ENCODE measurements at places on chromosomes 11 and 22.

DNA sequence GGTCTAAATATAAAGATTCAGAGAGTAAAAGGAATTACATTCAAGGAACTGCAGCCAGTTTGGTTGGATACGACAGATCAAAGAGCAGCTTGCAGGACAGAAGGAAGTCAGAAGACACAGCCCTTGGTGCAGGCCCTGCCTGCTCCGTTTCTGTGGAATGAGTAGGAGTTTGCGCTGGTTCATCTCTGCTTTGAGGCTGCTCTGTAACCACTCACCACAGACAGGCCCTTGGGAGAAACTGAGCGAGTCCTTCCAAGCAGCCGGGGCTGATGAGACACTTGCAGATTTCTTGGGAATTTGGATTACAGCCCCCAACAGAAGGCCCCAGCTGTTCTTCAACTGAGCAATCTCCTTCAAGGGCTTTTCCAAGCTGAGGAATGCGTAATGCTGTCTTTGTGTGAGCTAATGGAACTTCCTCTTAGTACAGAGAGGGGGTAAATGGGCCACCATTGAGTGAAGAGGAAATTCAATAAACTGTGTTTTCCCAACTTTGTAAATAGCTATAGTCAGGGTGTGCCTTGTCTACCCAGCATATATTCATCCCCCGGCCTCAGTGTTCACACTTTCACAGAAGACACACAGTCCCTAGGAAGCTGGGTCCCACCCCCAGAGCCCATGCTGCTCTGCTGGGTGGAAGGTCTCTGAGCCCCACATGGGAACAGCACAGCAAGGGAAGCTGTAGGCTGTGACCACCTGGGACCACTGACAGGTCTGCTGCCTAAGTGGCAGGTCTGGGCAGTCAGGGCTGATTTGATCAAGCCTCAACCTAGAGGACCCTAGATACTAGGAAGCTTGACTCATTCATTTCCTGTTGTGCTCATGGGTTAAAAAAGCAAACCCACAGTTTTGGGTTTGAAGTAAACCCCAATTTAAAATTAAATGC is 16.6 kb downstream of the IL10RA start:
- DNase-seq: no peak

DNA sequence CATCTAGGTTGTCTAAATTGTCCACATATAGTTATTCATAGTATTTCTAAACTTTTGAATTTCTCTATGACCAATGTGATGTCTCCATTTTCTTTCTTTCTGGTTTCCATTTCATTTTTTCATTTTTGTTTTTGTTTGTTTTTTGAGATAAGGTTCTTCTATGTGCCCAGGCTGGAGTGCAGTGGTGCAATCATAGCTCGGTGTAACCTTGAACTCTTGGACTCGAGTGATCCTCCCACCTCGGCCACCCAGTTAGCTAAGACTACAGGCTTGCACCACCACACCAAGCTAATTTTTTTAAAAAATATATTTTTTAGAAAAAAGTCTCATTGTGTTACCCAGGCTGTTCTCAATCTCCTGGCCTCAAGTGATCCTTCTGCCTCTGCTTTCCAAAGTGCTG is 8.2 kb downstream of the GSTT4 start:
- DNase-seq: no peak

- DNase-seq: no peak
These were observed 392.2 kb upstream of the CCDC179 start for GRCh38 chr11:23252426-23252825.

DNA sequence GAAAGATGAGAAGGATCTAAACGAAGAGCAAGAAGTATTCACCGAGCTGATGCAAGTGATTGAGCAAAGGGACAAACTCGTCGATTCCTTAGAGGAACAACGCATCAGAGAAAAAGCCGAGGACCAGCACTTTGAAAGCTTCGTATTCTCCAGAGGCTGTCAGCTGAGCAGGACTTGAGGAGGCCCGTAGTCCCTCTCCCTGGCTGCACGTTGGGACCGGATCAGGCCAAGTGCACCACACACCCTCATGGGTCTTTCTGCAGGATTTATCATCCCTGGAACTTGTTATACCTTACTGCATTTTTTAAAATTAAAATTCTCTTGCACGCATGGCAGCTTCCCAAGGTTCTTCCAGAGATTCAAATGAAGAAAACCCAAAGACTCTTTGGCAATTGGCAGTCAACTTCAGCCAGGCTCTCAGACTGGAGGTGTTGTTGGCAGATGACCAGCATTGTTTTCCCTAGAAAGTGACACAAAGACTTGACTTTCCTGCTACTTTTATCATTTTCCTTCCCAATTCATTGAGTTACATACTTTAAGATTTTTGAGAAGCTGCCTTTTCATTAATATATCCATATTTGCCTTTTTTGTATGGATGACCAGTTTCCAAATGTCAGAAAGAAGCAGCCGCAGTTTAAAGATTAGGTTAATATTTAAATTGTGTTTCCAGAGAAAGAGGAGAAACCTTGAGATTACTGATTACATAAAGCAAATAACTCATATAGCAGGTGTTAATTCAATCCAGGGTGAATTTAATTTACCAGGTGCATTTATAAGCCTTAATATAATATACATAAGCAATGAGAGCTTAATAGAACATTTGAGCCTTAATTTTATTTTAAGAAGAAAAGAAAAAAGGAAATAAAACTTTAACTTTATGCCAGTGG is 18.8 kb upstream of the PARVA start:
- no peak for DNase-seq

DNA sequence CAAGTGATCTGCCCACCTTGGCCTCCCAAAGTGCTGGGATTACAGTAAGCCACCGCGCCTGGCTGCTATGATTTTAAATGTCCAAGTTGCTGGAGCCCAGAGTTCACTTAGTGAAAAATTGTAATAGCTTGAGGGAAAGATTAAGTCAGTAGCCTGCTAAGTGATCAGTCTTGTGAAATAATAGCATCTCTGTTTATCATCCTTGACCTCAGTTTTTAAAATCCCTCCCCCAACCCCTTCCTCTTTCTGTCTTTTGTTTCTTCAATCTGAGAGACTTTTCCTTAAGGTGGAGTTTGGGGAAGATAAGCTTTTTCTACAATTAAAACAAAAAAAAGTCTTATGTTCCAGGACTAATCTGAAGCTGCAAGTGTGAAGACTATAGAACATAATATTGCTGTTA is 6.4 kb downstream of the HIPK3 start:
- no peak for DNase-seq

DNA sequence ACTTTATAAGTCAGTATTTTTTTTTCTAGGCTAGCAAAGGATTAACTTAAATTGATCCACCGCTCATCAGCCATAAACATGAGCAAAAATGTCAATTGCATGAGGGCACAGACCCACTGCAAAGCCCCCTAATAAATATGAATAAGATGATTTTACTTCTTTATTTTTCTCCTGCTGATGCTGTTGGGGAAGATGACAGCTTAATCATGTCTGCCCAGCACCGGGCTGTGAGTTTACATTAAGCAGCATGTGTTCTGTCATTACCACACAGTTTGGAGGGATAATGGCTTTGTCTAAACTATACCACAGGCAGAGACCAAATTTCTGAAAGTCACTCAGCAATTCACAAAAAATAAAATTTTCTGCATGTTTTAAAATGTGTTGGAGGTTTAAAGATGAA is 346.3 kb downstream of the LRRC4C start:
- no peak for DNase-seq

GRCh38 chr22:29539105-29539504 is 14.5 kb downstream of the THOC5 start:
- no peak for DNase-seq

GRCh38 chr11:76692956-76693355 is 22.4 kb upstream of the LRRC32 start:
- DNase-seq: no peak

- no peak for DNase-seq
These were observed 356.2 kb downstream of the METTL15 start for GRCh38 chr11:28464252-28464867.

DNA sequence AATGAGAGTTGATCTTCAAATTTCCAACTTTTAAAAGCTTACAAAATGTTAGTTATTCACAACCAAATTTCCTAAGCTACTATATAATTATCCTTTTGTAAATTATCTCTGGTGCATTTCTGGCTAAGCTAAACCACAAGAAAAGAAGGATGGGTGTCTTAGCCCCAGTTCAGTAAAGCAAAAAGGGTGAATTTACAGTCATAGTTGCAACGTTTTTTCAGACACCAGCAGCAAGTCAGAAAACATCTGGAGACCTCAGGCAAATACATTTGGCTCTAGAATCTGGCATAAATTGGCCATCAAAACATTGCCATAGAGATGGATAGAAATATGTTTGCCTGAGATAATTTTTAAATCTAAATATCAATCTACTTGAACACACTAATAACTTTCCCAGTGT is 257.0 kb downstream of the GUCY1A2 start:
- no peak for DNase-seq

DNA sequence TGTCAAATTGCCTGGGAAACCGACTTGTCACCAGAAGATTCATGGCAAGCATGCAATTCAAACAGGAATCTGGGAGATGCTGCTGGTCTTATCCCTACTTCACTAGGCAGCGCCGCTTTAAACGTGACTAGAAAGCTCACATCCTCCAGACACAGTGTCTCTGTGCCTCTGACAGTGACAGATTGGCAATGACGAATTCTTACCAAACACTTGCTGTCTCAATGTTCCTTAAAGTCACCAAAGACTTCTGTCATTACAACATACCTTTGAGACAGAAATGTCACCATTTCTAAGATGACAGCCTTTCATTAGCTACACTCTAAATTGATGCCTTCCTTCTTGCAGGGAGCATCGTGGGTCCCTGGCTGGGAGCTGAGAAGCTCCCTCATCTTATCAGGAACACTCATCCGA is 197.8 kb downstream of the CWF19L2 start:
- DNase-seq: no peak

DNA sequence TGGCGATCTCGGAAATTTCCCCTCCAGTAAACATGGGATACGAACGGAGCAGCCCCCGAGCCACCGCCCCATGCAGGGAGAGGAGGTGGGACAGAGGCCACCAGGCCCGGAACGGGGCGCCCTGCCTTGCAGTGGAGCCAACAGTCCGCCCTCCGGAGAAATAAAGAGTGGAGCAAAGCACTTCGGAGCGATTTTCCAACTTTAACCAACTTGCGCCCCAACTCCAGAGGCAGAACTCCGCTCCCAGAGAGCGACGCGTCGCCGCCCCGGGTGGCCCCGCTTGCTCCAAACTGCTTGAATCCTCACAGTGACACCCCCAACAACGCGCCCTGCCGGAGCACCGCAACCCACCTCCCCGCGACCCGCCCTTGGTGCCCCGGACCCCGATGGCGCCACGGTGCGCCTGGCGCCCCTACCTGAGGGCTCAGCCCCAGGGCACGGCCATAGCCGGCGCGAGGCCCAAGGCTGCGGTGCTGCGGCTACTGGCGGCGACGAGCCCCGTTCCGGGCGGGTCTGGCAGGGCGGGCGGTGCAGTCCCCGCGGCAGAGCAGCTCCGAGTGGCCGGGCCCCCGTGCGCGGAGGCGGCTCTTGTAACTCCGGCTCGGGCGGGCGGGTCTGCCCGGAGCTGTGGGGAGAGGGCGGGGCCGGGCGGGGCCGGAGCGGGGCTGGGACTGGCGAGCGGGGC is at the start of gene AHNAK:
AHNAK (minus strand) TSS at position 563 of the 685 bp plus-strand sequence. CDS start 10,708 bp downstream, outside the sequence.
- DNase-seq: no peak

DNA sequence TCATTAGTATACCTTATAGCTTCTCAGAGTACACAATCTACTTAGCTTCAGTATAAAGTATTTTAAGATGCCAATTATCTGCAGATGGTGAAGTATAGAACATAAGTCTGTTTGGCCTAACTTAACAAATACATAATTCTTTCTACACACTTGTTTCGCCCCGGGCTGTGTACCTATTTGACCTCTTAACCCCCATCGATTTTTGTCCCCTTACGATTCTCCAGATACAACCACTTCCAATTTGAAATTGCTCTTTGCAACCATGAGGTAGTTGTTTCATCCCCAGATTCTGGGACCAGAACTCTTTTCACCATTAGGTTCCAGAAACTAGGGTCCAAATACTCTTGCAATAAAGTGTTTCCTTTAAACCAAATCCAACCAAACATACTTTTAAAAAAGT is 10.0 kb upstream of the UPB1 start:
- no peak for DNase-seq

- DNase-seq: no peak
These were observed 7.5 kb downstream of the SULT4A1 start for GRCh38 chr22:43854786-43855271.

GRCh38 chr22:44050766-44051355 is 26.8 kb downstream of the PARVB start:
- no peak for DNase-seq

GRCh38 chr22:40177738-40178416 is at the start of gene TNRC6B:
TNRC6B (plus strand) TSS chr22:40177925; CDS start chr22:40178136, 211 bp downstream.
- DNase-seq: peak; percentile 92

DNA sequence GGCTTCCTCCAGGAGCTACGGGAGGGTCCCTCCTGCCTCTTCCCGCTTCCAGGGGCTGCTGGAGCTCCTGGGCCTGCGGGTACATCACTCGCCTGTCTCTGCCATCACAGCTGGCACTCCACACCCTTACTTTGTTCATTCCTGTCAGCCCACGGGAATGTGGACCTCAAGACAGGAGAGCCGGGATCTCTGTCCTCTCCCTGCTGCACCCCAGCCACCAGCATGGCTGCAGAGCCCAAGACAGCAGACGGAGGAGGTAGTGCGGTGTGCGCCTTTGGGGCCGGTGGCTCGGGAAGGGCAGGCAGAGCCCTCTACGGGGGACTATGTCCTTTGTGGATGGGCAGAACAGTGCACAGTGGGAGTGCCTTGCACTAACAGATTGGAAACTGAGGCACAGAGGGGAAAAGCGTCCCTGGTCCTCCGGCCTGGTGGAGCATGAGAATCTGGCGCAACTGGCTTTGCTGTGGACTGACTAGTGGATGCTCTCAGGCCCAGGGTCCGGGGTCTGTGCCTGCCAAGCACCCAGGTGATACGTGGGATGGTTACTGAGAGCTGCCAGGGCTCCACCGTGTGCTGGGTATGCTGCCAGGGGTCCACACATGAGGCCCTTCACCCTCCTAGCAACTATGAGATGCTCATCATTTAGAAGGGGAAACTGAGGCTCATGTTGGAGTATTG is 47.3 kb downstream of the IGF2 start:
- DNase-seq: no peak
